ENCODE measurements at places on chromosomes 1 and 21.
A peak's percentile ranks its signal among the peaks of the same experiment; 100 is the strongest.

DNA sequence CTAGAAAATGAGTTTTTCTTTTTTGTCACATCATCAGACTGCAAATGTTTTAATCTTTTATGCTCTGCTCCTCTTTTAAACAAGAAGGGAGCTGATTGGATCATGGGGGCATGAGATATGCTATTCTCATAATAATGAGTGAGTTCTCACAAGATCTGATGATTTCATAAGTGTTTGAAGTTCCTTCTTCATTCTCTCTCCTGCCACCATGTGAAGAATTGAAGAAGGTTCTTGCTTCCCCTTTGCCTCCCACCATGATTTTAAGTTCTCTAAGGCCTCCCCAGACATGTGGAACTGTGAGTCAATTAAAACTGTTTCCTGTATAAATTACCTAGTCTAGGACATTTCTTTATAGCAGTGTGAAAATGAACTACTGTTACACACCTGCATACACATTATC, 218.2 kb downstream of the NRIP1 start:
- DNase-seq, result no peak

- peak; percentile 59 for DNase-seq
These were observed 20.6 kb downstream of the ESPN start for GRCh38 chr1:6445062-6445763.

DNA sequence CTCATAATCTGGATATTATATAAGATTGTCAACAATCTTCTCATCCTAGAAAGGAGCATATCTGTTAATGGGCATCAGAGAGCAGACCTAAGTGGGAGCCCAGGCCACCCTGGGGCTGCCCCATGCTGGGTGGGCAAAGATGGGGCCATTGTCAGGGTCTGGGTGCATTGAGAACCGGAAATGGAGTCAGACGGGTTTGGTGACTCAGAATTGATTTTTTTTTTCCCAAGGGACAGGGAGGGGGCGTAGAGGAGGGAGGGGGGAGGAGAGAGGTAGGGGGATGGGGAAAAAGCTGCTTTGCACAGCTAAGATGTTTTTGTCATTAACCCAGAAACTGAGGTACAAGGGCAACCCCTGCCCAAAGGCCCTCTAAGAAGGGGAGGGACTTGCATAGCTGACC, 1.3 kb downstream of the ATXN7L2 start:
- DNase-seq, result no peak

DNA sequence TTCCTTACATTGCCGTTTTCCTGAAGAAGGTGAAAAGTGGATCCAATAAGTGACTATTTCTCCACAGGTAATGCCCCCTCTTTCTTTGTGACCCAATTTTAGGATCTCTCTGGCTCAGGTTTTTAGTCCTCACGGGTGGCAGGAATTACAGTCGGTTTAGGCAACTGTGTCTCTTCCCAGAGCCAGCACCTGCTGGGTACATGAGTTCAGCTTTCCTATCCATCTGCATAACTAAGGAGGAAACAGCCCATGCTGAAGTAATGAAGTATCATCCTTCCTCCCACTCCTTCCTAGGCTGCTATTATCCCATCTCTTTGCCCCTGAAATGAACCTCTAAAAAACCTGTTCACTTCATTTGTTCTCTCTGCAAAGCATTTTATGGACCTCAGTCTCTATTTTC, 544.6 kb downstream of the NEGR1 start:
- DNase-seq, result no peak

DNA sequence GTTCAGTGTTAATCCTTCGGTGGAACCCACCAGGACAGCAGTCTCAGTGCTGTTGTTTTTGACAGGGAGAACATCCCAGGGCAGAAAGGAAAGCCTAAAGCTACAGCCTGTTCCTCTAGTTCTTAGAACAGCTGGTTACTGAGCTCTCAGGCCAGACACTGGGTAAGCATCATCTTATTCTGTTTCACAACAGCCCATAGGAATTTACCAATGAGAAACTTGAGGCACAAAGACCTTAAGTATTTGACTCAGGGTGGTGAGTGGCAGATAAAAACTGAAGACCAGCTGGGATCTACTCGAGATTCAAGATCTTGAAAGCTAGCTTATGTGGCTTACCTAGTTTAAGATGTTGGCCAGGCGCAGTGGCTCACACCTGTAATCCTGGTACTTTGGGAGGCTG, 9.4 kb upstream of the NEK2 start:
- DNase-seq, result no peak

DNA sequence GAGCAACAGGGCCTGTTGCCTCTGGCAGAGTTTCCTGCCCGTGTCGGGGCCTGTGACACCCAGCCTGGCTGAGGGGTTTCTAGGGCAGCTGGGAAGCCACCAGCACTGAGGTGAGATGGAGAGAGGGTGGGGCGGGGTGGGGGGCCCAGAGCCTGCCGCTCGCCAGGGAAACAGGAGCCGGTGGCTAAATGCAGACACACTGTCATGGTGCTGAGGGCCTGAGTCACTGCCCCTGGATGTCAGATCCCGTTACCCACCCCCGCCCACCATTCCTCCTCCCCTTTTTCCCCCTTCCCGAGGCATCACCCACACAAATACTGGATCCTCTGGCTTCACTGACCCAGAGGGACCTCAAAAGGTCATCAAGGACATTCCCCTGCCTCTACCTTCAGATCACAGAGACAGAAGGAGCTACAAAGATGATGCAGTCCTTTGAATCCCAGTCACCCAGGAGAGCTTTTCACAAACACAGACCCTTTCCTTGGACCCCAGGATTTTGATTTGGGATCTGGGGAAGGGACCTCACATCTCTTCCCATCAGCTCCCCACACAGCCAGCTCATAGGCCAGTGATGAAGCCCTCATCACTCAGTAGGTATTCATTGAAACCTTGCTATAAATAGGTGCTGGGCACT, 1.9 kb upstream of the HSPB7 start:
- no peak for DNase-seq

DNA sequence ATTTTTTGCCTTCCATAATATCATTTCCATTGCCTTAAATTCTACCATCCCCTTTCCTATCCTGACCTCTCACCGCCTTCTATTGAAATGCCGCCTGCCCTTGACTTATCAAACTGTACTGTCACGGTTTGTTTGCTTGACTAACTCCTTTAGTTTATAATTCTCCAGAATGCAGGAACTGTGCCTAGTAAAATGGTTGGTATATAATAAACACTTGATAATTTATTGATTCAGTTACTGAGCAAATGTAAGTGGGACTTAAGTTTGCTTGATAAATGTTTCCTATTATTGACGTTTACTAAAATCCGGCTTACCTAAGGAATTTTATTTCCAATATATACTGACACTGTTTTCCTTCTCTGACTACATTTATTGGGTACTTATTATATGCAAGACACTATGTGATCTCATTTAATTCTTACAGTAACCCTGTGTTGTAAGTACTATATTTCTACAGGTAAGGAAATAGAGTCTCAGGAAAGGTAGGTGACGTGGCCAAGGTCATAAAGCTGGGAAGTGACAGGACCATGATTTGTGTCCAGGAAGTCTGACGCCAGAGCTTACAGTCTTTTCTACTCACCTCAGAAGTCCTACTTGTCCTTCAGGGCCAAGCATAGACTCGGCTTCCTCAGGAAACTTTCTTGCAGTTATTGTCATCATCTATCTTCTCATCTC, 35.7 kb downstream of the DPT start:
- no peak for DNase-seq

GRCh38 chr1:204830747-204831146, 39.9 kb upstream of the NFASC start:
- no peak for DNase-seq

DNA sequence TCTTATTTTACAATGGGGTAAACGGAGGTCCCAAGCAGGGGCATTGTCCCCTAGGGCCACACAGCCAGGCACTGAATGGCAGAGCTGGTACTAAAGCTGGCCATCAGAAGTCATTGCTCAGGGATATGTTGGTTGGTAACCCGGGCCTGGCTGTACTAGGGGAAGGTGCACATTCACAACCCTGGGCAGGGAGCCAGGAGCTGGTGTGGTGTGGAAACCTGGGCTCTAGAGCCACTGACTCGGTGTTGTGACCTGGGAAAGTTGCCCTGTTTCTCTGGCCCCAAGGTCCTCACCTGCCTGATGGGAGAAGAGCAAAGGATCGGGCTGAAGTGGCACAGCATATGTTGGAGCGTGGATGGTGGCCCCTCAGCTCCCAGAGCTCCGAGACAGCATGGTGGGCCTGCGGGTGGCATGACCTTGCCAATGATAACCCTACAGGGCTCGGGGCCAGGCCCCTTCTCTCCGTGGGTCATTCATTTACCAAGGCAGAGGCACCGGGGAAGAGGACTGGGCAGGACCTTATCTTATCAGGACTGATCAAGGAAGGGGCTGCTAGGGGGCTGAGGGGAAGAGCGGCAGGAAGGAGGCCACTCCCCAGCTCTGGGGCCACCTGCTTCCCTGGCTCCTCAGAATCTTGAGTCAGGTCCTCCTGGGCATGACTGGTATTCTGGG, 274.1 kb downstream of the TRABD2B start:
- DNase-seq, result no peak

- DNase-seq, result no peak
These were observed 111.7 kb downstream of the LACTBL1 start for GRCh38 chr1:22860883-22861385.

- DNase-seq, result no peak
These were observed 4.1 kb downstream of the ATP2B4 start for GRCh38 chr1:203630697-203631096.

GRCh38 chr1:93080179-93080823, 1.2 kb downstream of the MTF2 start:
- no peak for DNase-seq

- no peak for DNase-seq
These were observed 17.9 kb upstream of the RGS18 start for GRCh38 chr1:192140382-192140781.

- DNase-seq, result no peak
These were observed 554.6 kb upstream of the NCAM2 start for GRCh38 chr21:20443558-20444155.

DNA sequence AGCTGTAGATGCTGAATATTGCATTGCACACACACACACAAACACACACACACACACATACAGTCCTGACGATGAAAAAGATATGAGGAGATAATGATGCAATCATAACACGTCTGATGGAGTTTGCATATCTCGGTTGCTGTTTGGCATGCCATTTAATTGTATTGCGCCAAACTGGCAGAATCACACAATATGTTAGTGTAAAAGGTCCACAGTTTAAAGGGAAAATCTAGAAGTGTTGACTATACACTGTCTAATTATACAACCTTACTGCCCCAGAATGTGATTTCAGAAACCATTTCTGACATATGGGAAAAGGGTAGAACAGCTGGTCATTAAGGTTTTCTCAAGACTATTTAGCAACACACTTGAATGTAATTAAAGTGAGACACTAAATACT, 123.7 kb upstream of the PROX1 start:
- no peak for DNase-seq

DNA sequence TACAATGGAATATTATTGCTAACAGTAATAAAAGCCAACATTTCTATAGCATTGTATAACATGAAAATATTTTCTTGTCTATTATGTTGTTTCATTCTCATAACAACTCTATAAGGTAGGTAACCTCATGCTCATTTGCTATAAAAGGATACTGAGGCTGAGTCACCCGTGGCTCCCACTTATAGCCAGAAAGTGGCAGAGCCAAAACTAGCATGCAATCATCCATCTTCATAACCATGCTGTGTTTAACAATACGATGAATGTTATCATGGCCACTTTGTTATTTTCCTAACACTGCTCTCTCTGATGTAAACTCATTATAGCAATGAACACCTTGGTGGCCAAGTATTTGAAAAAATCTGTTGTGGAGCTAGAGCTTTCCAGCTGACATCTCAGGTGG, 80.8 kb upstream of the JUN start:
- no peak for DNase-seq

DNA sequence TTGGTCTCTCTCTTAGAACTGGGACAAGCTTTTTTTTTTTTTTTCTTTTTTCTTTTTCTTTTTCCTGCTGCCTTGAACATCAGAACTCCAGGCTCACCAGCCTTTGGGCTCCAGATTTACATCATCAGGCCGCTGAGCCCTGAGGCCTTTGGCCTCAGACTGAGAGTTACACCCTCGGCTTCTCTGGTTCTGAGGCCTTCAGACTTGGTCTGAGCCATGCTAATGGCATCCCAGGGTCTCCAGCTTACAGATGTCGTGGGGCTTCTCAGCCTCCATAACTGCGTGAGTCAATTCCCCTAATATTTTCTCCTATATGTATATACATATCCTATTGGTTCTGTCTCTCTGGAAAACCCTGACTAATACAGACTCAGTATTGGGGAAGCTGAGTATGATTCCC, 36.5 kb upstream of the RC3H1 start:
- no peak for DNase-seq

GRCh38 chr1:183391863-183392262, 26.3 kb downstream of the NMNAT2 start:
- no peak for DNase-seq

DNA sequence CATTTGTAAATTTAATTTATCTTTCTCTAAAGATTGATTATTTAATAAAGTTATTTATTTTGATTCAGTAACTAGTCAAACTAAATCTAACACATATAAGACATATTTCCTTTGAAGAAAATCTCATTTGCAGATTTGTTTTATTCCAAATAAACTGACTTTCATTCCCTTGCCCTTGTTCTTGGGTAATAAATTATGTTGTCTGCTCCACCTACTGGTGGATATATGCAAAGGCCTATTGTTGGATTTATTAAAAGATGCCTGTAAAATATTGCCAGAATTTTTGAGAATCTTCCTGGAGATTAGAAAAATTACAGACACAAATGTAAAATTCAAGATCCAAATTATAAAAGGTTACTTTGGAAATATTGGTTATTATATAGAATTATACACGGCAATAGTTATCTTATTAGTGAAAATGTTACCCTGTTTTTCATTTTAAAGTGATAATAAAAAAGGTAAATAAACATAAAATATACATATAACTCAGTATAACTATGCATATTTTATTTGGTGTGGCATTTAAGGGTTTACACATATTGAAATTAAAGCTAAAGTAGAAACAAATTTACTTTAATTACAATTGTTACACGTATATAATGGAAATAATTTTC, 116.1 kb downstream of the SPATA17 start:
- DNase-seq, result no peak

GRCh38 chr1:220339581-220339980, 67.3 kb upstream of the RAB3GAP2 start:
- no peak for DNase-seq

GRCh38 chr21:15442743-15443469, 286.9 kb upstream of the USP25 start:
- no peak for DNase-seq

- no peak for DNase-seq
These were observed 7.9 kb downstream of the SH3BGRL3 start for GRCh38 chr1:26287811-26288210.
